ENCODE measurements at places on chromosomes 4 and X.

DNA sequence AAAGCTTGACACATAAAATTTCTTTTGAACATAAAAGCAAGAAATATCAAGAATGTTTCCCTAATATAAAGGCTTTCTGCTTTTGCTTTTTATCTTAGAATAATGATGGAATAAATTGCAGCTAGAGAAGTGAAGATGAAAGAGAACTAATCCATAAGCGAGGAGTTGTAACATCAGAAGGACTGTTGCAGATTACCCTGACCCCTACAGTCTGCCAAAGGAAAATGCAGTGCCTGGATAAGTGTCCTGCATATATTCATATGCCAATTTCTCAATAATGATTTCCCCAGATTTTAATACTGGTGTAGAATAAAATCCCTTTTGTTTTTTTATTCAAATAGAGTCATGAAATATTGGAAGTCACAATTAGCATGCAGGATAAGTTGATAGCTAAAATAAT is 115.9 kb downstream of the MAGEC2 start:
- no peak for DNase-seq

GRCh38 chr4:115219315-115219860 is 106.0 kb upstream of the NDST4 start:
- DNase-seq = no peak

GRCh38 chrX:97021680-97022079 is 138.0 kb downstream of the RPA4 start:
- DNase-seq = no peak

- DNase-seq = no peak
These were observed 756.7 kb downstream of the PCDH19 start for GRCh38 chrX:99653352-99653751.

GRCh38 chrX:154730253-154730891 is 20.5 kb downstream of the GAB3 start:
- DNase-seq = no peak

GRCh38 chrX:53376888-53377287 is 45.6 kb downstream of the SMC1A start:
- DNase-seq = no peak

DNA sequence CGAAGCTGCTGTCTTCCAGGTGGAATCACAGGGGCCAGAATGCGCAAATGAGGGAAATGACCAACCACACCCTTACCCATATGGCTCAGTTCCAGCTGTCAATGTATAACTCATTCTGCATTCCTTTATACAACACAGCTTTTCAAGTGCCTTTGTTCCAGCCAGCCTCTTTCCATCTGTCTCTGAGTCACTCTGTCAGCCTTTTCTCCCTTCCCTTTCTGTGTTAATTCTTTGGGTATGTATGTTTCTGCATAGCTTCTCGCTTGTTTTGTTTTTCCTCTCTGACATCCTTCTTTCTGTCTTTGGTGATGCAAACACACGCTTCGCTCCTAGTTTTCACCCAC is 54.5 kb downstream of the RS1 start:
- no peak for DNase-seq

- DNase-seq = no peak
These were observed 28.6 kb upstream of the KIAA1210 start for GRCh38 chrX:119156241-119156640.

DNA sequence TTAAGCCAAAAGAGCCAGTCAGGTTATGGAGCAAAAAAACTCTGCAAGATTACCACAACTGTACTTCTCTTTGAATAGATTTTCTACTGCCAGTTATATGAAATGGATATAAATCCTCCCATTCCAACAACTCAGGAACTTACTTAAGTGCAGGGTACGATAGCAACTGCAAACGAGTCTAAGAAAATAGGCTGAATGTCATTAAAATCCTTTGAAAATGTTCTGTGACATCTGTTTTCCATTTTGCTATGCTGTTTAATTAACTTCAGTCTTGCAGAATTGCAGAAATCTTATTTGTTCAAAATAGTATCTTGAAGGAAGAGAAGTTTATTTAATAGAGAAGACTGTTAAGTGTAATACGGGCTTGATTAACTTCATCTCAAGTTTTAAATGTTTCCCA is 243.8 kb downstream of the PALLD start:
- DNase-seq = no peak

- no peak for DNase-seq
These were observed 98.0 kb downstream of the TBL1X start for GRCh38 chrX:9562851-9563250.

DNA sequence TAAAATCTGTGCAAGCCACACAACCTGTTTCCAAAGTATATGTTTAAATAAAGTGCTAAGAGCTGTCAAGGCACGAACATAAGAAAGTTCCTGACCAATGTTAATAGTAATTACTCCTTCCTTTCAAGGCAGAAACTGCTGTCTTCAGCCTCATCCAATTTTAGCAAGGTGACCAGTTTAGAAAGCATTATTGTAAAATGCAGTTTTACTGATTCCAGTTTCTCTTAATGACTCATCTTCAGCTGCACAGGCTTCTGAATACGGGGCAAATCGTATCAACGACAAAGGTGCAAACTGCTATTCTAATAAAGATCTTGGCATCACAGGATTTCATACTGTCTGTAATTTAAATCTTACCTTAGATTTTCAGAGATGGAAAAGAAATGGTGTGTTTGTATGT is 87.5 kb downstream of the PPP3CA start:
- DNase-seq = no peak

GRCh38 chrX:152646961-152647360 is 9.3 kb downstream of the GABRQ start:
- DNase-seq = no peak

DNA sequence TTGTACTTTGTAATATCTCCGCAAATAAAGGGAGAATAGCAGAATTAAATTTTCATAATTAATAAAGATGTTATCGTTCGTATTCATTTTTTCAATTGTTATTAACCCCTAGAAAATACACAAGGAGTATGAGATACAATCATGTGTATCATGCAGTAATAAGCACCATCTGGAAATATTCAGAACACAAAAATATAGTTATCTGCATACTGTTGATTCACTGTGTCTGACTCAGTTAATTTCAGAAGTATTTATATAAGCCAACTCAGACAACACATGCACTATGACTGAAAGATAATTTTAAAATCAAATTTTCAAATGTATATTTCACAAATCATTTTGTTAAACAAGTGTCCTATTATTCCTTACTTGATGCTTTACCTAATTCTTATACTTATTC is 1954.8 kb downstream of the ARAP2 start:
- DNase-seq = no peak

DNA sequence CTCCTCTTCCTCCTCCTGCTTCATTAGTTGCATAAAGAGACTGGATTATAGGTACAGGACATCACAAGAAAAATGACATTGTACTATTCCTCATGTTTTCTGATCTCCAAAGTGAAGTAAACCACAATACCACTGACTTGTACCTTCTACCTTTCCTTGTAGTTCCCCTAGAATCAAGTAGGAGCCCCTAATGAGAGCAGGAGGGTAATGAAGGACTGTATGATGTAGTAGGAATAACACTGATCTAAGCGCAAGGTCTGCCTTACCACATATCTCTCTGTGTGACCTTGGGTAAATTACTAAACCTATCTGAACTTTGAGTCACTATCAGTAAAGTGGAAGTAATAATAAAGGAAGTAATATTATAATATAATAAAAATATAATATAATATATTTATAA is 3.6 kb downstream of the VSIG4 start:
- no peak for DNase-seq

- no peak for DNase-seq
These were observed 19.4 kb downstream of the BMP3 start for GRCh38 chr4:81049907-81050306.

DNA sequence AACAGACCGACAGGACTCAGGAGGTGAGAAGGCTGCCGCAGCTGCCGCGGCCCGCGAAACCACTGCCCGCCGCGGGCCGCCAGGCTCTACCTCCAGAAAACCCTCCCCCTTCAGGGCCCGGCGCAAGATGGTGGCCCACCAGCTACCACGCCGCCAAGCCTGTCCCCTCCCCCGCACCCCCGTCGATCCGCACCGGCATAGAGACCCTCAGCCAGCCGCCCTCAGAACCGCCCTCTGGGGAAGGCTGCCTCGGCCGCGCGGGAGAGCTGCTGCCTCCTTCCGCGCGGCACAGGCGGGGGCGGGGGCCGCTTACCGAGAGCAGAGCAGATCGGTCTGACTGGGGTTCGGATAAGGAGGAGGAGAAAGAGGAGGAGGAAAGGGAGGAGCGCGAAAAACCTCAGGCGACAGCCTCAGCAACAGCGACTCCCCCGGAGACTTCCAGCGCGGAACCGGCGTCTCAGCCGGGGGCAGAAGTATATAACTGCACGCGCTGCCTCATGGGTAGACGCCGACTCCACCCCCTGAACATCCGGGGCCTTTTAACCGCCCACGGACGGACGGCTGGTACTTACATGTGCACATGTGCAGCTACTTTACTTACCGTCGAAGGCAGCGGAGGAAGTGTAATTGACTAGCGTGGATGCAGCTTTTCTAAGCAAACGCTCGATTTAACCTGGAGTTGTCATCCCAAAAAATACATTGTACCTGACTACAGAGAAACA is at the start of gene ZNF280C:
TSS of gene ZNF280C (minus strand) at position 451 of the 722 bp plus-strand sequence. CDS start 8,450 bp downstream, outside the sequence.
- peak; percentile 77 for DNase-seq

DNA sequence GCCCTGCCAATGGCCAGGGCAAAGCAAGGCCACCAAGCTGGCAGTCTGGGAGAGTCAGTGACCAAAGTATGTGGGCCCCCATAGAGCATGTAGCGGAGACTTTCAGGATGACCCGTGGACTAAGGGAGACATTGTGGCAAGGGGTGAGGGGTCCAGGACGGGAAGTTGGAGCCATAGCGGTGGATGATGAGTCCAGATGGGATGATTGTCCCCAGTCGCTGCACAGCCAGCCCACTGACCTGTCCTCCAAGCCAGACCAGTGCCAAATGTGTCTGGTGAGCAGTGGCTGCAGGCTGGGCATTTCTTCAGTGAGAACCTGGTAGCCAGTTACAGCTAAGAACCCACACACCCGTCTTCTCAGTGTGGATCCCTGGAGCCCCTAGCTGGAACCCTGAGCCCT is 34.3 kb downstream of the ZNF185 start:
- DNase-seq = no peak

DNA sequence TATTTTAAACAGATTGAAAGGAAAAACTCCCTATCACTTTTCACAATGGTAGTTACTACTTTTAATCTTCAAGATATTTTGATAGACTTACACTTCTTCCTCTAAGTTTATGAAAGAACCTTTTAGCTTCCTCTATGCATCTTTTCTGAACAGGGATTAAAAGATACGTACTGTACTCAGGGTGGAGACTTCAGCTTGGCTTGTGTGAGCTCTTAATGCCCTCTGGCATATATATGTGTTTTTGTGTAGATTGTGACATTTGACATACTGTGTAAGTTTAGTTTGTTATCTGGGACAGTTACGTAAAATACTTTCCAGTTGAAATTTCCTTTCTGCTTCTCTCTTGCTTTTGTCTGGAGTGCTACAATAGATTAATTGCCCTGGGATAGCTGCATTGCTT is 109.3 kb upstream of the NUDT6 start:
- no peak for DNase-seq

DNA sequence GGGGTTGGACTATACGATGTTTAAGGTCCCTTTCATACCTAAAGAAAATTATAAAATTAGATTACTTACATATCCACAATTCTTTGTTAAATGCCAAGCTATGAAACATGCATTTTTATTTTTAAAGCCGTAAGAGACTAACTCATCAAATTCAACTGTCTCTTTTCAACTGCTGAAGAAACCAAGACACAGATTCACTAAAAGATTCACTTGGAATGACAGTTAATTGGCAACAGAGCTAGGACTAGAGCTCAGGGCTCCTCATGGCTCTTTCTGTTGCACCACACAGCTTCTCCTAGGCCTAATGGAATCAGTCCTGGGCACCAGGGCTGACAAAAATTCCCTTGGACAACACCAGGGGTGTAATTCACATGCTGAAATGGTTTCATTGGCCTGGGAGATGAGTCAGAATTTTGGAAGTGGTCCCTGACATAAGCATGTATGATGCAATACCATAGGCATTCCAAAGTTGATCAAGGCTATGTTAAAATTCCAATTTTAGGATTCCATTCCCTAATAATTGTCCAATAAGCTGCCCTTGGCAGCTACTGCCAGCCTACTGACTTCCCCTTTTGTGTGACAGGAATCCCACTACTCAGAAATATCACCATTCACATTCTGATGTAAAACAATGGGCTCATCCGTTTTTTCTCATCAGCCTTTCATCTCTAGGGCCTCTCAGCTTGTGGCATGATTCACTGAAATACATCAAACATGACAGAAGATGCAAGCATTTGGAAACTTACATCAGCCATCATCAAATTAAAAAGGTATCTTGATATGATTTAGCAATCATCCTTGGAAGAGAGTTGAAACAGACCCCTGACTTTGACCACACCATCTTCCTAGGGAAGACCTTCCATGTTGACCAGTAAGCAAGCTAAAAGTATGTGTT is 54.2 kb downstream of the PLAC1 start:
- no peak for DNase-seq

- DNase-seq = no peak
These were observed 8.7 kb downstream of the FABP2 start for GRCh38 chr4:119313237-119313636.

DNA sequence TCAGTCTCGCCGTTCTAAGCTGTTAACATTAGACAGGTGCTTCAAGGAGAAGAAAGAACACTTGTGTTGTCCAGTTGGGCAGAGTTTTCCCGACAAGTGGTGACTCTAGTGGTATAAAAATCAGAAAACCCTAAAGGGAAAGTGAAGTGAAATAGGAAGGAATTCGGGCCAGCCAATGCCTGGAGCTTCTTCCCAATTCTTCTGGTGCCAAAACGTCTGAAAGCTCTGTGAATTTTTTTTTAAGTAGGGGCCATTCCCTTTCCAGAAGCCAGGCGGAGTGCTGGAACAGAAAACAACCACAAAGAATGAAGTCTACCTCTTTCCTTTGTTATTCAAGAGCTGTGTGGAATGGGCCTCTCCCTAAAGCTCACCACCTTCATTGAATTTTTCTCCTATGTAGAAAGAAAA is 43.1 kb upstream of the PPARGC1A start:
- no peak for DNase-seq

GRCh38 chr4:110953191-110953590 is 330.3 kb upstream of the PITX2 start:
- no peak for DNase-seq

GRCh38 chr4:67512501-67512900 is 32.8 kb downstream of the CENPC start:
- no peak for DNase-seq

- DNase-seq = no peak
These were observed 45.2 kb upstream of the CLCN4 start for GRCh38 chrX:10111364-10112148.

- no peak for DNase-seq
These were observed 130.2 kb downstream of the SH2D1A start for GRCh38 chrX:124476562-124476961.

GRCh38 chr4:113872426-113873260 is 106.8 kb downstream of the ARSJ start:
- no peak for DNase-seq

Measured in nucleus accumbens (tissue), 56 donors.